ENCODE measurements at places on chromosomes 2 and 18. TPM values are rescaled to one million over a fixed set of nuclear protein-coding genes. Genes with fewer than 3 reads are reported as not detected.

HTR2B gene
- total RNA-seq = 2.2 TPM

PARD6G gene
- 0.22 TPM for total RNA-seq

ABCG5 gene
- not detected for total RNA-seq

GPR35 gene
- 4.1 TPM for total RNA-seq

DNA sequence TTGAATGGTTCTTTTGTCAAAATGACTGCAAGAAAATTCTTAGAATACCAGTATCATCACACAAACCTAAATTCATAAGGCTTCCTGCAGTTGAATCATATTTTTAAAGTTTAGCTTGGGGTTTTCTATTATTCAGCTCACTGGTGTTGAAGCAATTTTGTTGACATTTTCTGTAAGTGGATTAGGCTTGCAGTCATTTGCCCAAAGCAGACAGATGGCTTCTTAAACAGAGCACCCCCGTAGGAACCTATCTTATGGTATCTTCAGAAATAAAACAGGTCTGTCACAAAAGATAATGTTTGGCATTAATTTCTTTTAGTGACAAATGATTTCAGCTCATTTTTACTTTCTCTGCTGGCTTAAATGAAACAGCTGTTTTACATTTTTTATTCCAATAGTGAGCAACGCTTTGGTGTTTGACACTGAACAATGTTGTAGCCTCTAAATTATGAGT is 331.1 kb downstream of the PLCL1 start:
- DNase-seq = no peak
- H3K27ac ChIP-seq = no peak overlapping the region
- peaks cover 3% of the 10 kb centered on the region for H3K36me3 ChIP-seq
- no peak overlapping the region for H3K4me3 ChIP-seq
- no peaks in the 10 kb centered on the region for H3K4me1 ChIP-seq

GRCh38 chr18:75261430-75262223 is 51.0 kb downstream of the TSHZ1 start:
- no peak for DNase-seq
- peaks cover 14% of the 10 kb centered on the region for H3K4me1 ChIP-seq
- no peaks in the 10 kb centered on the region for H3K27me3 ChIP-seq
- H3K27ac ChIP-seq = peak overlapping the region; percentile 7
- no peak overlapping the region for H3K4me3 ChIP-seq
- peaks cover 3% of the 10 kb centered on the region for H3K36me3 ChIP-seq

NOSTRIN gene
- total RNA-seq = not detected

- no peak overlapping the region for H3K27ac ChIP-seq
- no peak for DNase-seq
- peaks cover 43% of the 10 kb centered on the region for H3K4me1 ChIP-seq
- H3K27me3 ChIP-seq = peaks cover 72% of the 10 kb centered on the region
- H3K36me3 ChIP-seq = no peaks in the 10 kb centered on the region
- H3K4me3 ChIP-seq = no peak overlapping the region
Observed at GRCh38 chr18:9711361-9712129, 3.4 kb downstream of the RAB31 start.

CD226 gene
- 113 TPM for total RNA-seq

DNA sequence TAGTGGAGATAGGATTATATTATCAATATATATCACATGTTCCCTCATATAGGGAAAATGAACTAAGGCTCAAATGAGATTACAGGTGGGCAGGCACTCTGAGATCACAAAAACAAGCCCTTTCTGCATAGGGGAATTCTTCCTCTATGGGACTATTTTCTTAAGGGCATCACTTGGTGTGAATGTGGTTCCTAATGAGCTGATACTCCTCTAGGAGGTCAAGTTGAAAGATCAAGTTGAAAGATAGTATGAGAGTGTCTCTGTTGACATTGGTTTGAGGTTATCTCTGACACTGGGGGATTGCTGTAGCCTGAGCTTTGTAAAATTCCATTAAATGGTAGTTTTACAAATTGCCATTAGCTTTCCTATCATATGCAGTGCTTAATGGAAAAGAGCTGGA is 270.4 kb downstream of the PRKCE start:
- no peak overlapping the region for H3K27ac ChIP-seq
- no peak overlapping the region for H3K4me3 ChIP-seq
- no peaks in the 10 kb centered on the region for H3K27me3 ChIP-seq
- no peak for DNase-seq
- no peaks in the 10 kb centered on the region for H3K36me3 ChIP-seq
- peaks cover 12% of the 10 kb centered on the region for H3K4me1 ChIP-seq

MOGAT1 gene
- total RNA-seq = not detected

GRCh38 chr2:69745035-69745434 is 3.1 kb downstream of the ANXA4 start:
- peak overlapping the region; percentile 36 for H3K27ac ChIP-seq
- peaks cover 5% of the 10 kb centered on the region for H3K36me3 ChIP-seq
- peaks cover 3% of the 10 kb centered on the region for H3K27me3 ChIP-seq
- H3K4me1 ChIP-seq = peaks cover 34% of the 10 kb centered on the region
- H3K4me3 ChIP-seq = no peak overlapping the region
- no peak for DNase-seq

DNA sequence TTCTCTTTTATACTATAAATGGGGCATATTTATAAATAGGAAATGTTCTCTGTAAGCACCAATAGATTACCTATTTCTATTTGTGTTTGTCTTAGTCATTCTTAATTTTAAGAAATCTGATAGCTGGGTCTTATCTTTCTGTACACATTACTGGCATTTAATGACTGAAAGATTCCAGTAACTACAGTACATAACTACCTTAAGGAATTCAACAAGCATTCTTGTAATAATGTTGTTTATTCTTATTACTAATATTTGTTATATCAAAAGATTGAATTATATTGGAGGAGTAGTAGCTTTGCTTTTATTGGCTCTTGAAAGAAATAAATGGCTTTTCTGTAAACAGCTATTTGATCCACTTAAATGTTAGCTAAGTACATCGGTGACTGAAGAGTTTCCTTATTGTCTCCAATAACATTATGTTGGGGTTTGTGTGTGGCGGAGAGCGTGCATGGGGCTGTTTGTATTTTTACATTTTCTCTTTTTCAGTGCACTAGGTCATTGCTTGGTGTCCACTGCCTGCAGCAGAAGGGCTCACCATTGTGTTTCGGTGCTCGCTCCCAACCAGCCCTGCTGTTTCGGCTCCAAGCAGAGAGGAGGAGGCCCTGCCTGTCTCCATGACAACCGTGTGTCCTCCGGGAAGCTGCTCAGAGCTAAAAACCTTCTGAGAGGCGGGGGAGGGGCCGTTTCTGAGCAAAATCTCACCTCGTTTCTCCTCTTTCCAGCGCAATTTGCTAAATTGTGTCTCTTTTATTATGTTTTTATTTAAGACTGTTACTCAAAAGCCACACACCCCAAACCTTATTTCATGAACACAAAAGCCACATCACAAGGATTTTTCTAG is 112.5 kb upstream of the SLC38A11 start:
- no peak overlapping the region for H3K27ac ChIP-seq
- peaks cover 2% of the 10 kb centered on the region for H3K27me3 ChIP-seq
- H3K4me3 ChIP-seq = no peak overlapping the region
- no peak for DNase-seq

FAM237A gene
- total RNA-seq = not detected

DNA sequence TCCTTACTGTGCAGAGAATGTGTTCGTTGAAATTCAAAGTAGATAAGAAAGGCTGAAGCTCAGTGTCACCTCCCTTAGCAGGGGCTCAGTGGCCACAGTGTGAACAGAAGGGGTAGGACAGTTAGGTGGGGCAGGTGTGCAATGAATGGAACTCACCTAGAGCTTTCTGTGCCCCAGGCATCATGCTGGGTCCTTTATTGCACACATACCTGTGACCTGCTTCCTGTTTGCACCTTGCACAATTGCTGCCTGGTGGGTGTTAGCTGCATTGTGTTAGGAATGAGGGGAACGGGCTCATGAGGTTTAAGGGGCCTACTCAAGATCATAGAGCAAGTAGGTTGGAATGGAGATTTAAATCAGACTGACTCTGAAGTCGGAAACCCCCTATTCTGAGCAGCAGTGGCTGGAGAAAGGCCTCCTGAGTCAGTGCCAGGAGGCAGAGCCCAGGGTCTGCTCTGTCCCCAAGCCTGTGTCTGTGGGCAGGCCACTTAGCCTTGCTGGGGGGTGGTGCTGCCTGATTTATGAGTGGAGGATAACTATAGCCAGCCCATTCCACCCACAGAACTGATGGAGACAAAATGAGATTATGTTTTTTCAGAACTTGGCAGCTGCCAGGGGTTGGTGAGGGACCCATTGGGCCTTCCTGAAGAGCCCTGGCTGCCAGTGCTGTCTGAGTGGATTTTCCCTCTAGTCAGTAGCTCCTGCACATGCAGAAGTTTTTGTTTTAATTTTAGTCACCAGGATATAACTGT is 76.2 kb downstream of the NPAS2 start:
- H3K27ac ChIP-seq = no peak overlapping the region
- DNase-seq = no peak
- no peak overlapping the region for H3K4me3 ChIP-seq
- no peaks in the 10 kb centered on the region for H3K27me3 ChIP-seq

GRCh38 chr2:30947686-30948085 is 140.4 kb upstream of the CAPN13 start:
- no peaks in the 10 kb centered on the region for H3K27me3 ChIP-seq
- no peak overlapping the region for H3K4me3 ChIP-seq

POTEJ gene
- not detected for total RNA-seq

DNA sequence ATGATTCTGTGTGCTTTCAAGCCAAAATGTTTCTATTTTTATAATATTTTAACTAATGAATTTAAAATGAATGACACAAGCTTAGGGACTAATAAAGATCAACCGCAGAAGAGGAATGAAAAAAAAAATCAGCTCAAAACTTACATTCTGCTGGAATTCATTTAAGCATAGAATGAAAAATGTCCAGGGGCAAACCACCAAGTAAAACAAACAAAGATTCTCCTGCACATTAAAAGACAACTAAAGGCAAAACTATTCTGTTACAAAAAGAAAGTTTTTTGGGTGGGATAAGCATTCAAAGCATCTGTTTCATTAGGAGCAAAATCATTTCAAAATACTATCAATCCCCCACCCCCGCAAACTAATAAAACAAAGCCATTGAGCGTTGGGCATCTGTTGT is 99.3 kb upstream of the SOX11 start:
- H3K4me3 ChIP-seq = no peak overlapping the region
- H3K27ac ChIP-seq = no peak overlapping the region
- DNase-seq = no peak
- H3K36me3 ChIP-seq = no peaks in the 10 kb centered on the region
- no peaks in the 10 kb centered on the region for H3K4me1 ChIP-seq
- H3K27me3 ChIP-seq = no peaks in the 10 kb centered on the region

MC4R gene
- total RNA-seq = not detected

GRCh38 chr18:5604778-5605177 is 61.0 kb upstream of the EPB41L3 start:
- DNase-seq = no peak
- no peaks in the 10 kb centered on the region for H3K27me3 ChIP-seq
- no peaks in the 10 kb centered on the region for H3K36me3 ChIP-seq
- no peak overlapping the region for H3K27ac ChIP-seq
- no peak overlapping the region for H3K4me3 ChIP-seq
- no peaks in the 10 kb centered on the region for H3K4me1 ChIP-seq

GRCh38 chr18:54387631-54388030 is 29.9 kb downstream of the C18orf54 start:
- H3K27ac ChIP-seq = no peak overlapping the region
- H3K4me3 ChIP-seq = no peak overlapping the region
- H3K4me1 ChIP-seq = peaks cover 26% of the 10 kb centered on the region
- DNase-seq = no peak

- no peaks in the 10 kb centered on the region for H3K36me3 ChIP-seq
- H3K4me1 ChIP-seq = no peaks in the 10 kb centered on the region
- H3K27ac ChIP-seq = no peak overlapping the region
- peaks cover 11% of the 10 kb centered on the region for H3K27me3 ChIP-seq
- no peak overlapping the region for H3K4me3 ChIP-seq
Observed at GRCh38 chr18:56574861-56575260, 63.5 kb downstream of the TXNL1 start.

KCNIP3 gene
- total RNA-seq = not detected

DNA sequence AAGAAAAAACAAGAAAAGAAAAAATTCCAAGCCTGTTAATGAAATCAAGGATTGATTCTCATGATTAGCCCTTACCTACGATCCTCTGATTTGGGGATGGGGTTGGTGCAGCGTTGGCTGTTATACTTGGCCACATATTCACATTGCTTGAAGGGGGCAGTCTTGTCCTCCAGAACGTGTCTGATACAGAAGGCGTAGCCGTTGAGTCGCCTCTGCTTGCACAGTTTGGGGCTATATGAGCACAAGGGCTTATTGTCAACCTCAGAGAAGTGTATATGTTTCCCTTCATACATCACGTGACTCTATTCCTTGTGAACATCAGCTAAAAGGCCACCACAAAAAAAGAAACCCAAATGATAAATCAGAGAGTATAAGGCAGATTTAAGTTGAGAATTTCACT is 23.2 kb downstream of the INO80D start:
- H3K27ac ChIP-seq = no peak overlapping the region
- peaks cover 7% of the 10 kb centered on the region for H3K4me1 ChIP-seq
- no peak for DNase-seq
- no peaks in the 10 kb centered on the region for H3K27me3 ChIP-seq
- H3K36me3 ChIP-seq = peaks cover 47% of the 10 kb centered on the region
- H3K4me3 ChIP-seq = no peak overlapping the region

DNA sequence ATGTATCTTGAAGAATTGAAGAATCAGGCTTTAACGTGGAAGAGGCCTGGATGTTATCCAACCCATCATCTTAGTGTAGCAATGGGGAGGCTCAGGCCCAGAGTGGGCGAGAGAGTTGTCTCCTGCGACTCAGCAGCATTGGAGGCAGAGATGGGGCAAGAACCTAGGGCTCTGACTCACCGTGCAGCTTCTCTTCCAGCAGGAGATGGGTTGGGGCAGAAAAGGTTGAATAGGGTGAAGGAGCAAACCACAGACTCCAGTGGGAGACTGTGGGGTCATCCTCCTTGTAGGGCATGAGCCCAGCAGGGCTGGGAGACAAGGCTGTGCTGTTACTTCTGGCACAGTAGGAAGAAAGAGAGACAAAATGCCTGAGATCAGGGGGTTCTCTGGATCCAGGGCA is 1.4 kb downstream of the IL36RN start:
- H3K27me3 ChIP-seq = no peaks in the 10 kb centered on the region
- peaks cover 4% of the 10 kb centered on the region for H3K36me3 ChIP-seq
- no peaks in the 10 kb centered on the region for H3K4me1 ChIP-seq
- no peak overlapping the region for H3K27ac ChIP-seq
- DNase-seq = no peak
- H3K4me3 ChIP-seq = no peak overlapping the region

DNA sequence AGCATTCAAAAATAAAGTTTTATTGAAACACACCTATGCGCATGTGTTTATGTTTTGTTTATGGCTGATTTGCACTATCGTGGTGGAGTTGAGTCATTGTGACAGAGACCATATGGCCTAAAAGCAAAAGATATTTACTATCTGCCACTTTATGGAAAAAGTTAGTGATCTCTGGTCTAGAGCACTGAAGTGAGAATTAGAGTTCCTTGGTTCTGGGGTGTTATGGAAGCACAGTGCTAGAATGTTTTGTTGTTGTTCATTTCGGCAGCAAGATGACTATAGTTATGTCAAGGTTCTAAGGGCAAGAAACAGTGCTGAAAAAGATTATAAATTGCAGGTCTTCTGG is 416.5 kb downstream of the SLC4A3 start:
- no peaks in the 10 kb centered on the region for H3K36me3 ChIP-seq
- no peaks in the 10 kb centered on the region for H3K27me3 ChIP-seq
- H3K4me3 ChIP-seq = no peak overlapping the region
- no peaks in the 10 kb centered on the region for H3K4me1 ChIP-seq

Measured in activated CD4-positive, alpha-beta T cell treated with anti-CD3 and anti-CD28 coated beads, Interleukin-2, amount 10 ng/mL, durations not matched to agents 7 days and 5 days (primary cell).